ENCODE measurements at places on chromosomes 11 and 22.

DNA sequence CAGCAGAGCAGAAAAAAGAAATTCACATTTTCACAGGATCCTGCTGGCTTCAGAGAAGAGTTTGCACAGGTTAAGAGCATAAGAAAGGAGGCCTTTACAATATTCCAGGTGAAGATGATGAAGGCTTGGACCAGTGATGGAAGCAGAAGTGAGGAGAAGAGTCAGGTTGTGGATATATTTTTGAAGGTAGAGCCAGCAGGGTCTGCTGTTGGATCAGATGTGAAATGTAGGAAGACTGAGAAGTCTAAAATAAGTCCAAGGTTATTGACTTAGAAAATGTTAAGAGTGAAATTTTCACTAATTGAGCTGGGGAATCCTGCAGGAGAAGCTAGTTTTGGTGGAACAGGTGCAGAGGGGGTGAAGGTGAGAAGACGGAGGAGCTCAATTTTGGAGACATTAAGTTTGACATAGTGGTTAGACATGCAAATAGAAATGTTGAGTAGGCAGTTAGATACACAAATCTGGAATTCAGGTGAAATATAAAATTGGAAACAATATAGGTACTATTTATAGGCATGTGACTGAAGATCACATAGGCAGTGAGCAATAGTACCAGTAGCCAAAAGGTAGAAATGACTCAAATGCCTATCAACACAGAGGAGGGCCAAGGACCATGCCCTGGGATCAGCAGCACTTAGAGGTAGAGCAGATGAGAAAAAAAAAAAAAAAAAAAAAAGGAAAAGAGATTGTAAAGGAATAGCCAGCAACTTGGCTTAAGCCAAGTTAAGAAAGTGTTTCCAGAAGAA, 252.0 kb downstream of the AASDHPPT start:
- no peak for DNase-seq

- no peak for DNase-seq
Observed at GRCh38 chr11:95816037-95816436, 25.7 kb downstream of the CEP57 start.

DNA sequence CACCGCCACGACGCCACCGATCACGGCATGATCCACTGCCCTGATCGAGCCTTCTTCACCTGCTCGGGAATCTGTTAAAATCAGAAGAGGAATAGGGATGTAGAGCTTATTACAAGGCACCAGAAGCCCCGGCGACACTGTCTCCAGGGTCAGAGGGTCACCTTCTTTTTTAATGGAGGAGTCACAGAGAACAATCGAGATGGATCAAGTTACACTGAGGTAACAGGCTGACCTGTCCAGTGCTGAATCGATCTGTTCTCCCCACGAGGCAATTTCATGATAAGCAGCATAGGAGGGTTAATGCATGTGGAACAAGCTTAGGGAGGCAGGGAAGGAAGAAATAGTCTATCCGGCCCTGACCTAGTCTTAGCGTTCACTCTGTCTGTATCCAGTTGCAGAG, 325.5 kb downstream of the CADM1 start:
- no peak for DNase-seq

DNA sequence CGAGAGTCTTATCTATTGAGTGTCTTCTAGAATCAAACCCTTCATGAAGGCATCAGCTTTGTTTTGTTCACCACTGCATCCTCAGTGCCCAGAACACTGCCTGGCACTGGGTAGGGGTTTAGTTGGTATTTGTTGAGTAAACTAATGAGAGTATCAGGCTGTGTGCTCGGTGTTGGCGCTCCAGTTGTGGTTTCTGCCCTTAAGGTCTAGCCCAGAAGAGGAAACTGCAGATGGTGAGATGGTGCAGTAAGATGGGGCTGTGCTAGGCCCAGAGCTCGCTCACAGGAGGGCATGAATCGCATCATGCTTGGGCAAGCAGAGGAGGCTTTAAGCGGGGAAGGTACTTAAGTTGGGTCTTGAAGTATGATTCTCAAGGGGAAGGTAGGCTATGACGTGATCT, 97.2 kb downstream of the FBXO7 start:
- no peak for DNase-seq

- DNase-seq, result no peak
Observed at GRCh38 chr11:89625171-89625570, 84.9 kb upstream of the TRIM77 start.
